ENCODE measurements at places on chromosomes 16 and 17.

- no peak for DNase-seq
Measured at GRCh38 chr16:3665508-3665907, 11.0 kb downstream of the DNASE1 start.

DNA sequence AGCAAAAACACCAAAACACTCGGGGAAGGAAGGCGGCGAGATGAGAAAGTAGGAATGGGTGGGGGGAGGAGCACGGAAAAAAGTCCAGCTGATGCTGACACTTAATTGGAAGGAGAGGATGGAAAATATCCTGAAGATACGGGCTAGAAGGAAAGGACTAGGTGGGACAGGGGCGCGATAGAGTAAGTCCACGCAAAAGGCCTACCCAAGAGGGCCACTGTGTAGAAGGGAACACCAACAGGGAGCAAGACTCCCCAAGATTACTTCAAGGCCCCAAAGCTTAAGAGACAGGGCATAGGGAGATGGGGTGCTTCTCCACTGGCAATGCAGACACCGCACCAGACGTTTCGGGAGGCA lies 736 bp downstream of the APPBP2 start:
- no peak for DNase-seq

DNA sequence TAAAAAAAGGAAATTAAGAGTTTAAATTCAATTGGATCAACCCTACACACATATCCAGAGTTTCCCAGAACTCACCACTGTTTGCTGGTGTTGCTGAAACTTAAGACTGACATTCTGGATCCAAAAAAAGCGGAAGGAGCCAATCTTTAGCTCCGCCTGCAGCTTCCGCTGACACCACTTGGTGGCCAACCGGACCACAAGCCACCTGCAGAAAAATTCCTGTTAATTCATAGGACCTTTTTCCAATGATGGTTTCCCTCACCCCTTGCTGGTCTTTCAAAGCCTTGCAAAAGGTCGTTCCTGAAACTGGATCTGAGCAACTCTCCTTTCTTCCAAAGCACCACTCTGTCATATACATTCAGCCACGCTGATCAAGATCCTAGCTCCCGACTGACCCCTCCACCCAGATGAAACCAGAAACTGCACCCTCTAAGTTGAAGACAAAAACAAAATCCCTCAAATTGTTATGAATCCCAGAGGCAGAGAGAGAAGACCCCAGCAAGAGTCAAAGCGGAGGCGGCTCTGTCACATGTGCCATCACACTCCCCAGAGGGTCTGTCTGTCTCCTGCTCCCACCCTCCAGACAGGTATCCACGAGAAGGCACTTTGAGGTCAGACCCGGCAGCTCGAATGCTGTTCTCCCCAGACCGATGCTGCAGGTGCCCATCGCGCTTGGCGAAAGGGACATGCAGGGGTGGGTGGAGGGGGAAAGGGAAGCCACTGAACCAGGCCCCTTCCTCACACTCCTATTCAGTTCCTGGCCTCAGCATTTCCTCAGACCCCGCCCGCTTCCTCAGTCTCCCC lies 773 bp downstream of the BLTP2 start:
- DNase-seq, result no peak

DNA sequence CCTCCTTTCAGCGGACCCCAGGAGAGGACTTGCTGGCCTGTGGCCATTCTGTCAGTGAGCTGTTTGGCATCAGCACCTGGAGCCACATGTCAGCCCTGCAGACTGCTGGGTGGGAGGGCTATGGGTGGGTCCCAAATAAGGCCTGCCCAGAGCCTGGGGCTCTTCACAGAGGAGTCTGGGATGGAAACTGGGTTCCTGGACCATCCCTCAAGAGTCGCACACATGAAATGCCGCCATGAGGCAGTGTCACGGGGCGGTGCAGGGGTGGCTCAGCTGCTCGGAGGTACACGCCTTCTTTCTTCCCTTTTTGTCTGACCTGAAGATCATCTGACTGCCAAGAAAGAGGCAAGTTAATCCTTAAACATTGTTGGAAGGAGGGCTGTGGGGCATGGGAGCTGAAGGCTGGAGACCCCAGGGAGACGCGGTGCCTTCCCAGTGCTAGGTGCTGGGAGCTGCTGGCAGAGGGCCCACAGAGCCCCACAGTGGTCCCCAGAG lies 14.8 kb downstream of the MPRIP start:
- no peak for DNase-seq

- DNase-seq, result no peak
Measured at GRCh38 chr17:78390241-78391050, 12.0 kb downstream of the PGS1 start.

DNA sequence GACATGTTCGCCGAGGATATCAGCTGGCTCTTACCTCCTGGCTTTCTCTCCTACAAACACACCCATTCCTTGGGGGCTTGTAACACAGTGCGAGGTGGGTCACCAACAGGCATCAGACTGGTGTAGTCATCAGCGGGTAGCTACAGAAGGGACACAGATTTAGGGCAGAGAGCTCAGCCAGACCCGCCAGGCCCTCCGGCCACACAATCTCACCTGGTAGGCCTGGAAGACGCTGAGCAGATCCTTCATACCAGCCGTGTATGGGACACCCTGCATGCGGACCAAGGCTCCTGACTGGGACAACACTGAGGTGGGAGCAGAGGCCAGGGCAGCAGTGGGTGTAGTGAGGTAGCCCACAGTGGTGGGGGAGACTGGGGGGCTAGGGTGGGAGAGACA lies 5.8 kb downstream of the ESRP2 start:
- DNase-seq, result no peak

DNA sequence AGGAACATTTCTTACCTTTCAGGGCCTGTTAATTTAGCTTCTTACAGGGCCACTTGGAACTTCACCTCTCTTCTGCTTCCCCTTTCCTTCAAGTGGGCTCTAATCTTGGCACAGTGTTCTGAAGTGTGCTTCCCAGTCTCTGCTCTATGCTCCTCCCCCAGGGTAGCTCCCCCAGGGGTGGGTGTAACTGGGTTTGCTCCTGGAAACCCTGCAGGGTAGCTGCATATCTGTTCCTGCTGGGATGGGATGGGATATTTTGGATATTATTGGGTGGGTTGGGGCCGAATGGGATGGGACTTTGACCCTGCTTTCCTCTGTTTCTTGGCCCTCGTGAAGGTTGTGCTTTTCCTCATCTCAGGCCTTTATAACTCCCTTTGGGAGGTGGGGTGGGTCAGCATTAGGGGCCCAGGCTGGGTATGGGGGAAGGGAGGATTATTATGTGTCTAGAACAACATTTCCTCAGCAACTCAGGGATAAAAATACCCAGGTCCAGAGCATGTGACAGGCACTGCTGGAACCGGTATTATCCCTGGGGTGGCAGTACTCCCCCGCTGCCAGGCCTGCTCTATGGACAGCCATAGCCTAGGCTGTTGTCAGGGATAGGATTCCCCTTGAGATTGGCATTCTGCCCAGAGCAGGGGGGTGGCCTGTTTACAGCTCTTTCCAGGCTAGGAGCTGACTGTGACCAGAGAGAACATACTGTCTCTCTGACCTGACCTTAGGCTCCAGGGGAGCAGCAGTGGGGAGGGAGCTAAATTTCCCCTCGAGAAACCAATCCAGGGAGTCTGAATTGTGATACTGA lies 5.0 kb downstream of the NFE2L1 start:
- DNase-seq, result peak; percentile 75

DNA sequence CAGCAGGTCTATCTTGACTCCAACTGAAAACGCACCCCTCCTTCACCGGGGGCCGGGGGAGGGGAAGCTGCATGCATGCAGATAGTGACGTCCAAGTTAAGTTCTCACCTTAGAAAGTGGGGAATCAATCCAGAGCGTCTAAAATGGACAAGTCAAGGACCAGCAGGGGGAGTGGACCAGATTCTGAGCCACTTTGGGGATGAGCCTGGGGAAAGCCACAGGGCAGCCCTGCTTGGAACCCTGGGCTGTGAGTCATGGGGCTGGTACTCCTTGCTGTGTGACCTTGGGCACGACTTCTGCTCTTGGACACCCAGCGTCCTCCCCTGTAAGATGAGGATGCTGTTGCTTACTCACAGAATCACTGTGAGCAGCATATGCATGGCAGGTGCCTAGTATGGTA lies 9.1 kb downstream of the TNFRSF13B start:
- DNase-seq, result no peak

DNA sequence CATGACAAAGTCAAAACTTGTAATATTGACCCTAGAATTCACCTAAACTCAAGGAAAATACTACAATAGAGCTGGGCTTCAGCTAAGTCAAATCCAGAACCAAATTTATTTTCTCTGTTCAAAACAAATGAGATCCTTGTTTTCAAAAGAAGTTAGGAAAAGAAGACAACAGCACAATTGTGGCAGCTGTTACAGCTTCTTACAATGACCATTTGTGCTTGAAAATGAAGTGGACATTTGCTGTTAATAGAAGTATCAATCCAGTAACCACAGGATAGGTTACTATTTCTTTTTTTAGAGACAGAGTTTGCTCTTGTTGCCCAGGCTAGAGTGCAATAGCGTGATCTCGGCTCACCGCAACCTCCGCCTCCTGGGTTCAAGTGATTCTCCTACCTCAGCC lies 44.4 kb downstream of the APPBP2 start:
- DNase-seq, result no peak

DNA sequence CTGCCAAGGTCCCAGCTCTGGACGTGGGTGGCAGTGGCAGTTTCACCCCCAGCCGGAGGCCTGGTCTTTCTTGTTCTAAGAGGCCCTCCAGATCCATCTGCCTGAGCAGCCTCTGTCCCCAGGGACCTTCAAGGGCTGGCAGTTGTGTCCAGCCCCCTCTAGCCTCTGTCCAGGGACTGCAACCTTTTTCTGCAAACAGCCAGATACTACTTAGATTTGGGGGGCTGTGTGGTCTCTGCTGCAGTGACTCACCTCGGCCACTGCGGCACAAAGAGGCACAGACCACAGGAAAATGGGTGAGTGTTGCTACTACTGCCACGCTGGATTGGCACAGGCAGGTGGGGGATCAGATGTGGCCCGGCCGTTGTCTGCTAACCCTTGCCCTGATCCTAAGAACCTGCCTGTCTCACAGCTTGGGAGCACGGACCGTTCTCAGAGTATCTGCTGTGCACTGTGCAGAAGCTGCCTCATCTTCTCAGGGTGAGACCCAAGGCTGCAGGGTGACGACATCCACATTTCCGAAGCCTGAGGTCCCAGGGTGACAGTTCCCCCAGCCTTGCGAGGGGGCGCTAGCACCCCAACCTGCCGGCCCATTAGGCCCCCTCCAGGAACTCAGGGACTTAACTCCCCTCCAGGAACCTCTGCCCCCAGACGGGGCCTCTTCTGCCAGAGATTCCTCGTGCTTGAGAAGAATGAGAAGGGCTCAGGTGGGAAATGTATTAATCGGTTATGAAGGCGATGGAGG lies 27.6 kb downstream of the MXRA7 start:
- DNase-seq, result no peak

DNA sequence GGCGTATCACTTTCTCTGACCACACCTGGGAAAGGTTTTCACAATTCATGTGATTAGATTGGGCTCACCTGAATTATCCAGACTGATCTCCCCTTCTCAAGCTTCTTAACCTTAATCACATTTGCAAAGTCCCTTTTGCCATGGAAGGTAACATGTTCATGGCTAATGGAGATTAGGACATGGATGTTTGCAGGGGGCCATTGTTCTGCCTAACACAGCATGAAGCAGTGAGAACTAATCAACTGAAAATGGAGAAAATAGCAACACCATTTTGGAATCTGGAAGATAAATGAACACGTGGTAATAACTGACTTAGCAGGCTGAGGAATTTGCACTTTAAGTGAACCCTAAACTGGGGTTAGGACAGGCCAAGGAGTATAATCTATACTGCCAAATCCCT lies 25.0 kb upstream of the SBK1 start:
- DNase-seq, result no peak

DNA sequence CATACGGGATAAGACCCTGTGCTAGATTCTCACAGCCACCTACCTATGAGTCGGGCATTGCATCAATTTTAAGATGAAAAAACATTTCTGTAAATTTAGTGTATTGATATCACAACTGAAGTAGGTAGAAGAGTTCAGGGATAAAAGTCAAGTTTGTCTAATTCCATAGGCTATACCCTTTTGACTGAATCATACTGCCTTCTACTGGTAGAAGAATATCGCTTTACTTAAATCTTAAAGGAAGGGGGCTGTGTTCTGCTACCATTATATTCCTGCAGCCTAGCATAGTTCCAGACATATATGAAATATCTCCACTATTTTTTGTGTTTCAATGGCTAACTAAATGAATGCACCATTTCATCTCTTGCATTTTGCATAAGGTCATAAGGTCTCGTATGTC lies 1128.6 kb downstream of the CDH8 start:
- no peak for DNase-seq

DNA sequence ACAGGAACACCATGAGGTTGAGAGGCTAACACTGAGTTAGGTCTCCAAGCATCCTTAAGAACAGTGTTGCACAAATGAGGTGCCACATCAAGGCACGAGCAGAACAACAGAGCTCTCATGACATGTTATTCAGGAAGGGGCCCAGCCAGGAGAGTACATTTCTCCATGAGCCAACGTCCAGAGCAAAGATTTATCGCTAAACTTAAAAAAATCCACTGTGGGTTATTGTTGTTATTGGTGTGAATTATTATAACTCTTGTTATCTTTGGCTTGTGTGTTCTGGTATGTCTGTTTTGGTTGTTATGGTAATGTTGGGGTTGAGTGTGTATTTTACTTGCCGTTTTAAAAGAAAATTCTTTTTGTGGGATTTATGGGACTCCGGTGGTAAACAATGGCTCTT lies 68.9 kb upstream of the MSI2 start:
- DNase-seq, result no peak

DNA sequence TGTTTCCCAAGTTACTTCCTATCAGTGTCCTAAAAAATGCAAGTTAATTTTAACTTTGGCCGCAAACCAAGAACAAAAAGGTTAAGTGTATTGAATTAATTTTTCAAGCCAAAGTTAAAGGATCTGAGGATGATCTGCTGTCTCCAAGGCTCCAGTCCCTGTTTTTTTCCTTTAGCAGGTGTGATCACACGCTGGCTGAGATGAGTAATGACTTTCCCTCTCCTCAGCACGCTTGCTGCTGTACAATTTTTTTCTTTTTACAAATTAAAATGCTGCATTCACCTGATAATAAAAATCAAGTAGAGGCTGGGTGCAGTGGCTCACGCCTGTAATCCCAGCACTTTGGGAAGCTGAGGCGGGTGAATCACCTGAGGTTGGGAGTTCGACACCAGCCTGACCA lies 3.9 kb upstream of the TNFSF12 start:
- no peak for DNase-seq

- DNase-seq, result no peak
Measured at GRCh38 chr17:51398128-51398525, 137.8 kb downstream of the UTP18 start.

DNA sequence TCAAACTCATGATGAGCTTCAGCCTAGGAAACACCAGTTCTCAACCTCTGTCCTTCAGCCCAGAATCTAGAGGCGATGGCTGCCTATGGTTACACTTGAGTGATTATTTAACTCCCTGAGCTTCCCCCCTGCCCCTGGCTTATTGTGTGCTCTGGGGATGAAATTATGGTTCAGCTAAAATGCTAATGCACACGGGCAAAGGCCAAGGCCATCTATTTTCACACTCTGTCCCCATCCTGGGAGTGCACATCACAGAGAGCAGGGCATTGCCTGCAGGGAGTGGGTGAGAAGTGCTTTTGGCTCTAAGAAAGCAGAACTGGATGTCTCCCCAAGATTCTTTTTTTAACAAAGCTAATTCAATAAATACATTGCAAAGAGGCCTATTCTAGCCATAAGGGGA lies 21.6 kb upstream of the CACNG5 start:
- DNase-seq, result no peak
